ENCODE measurements at places on chromosomes 4 and X. TPM values are rescaled to one million over a fixed set of nuclear protein-coding genes. Genes with fewer than 3 reads are reported as not detected.

- no peak for DNase-seq
Measured at GRCh38 chrX:3674881-3675280, 38.6 kb downstream of the PRKX start.

DNA sequence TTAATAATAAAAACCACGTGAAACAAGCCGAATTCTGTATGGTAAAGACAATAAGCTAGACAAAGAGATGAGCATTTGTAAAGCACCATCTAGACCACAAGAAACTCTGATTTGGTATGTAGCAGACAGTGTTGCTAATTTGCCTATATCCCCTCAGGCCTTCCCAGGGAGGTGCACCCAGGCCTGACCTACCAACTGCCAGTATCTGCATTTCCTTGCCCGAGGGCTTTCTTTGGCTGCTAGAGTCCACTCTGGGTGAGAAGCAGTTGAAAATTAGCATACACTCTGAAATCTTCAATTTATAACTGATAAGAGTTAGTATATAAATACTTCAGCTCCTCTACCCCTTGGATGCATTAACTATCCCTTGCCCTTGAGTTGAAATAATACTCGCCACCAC, 37.4 kb upstream of the IL1RAPL1 start:
- no peak for DNase-seq

DNA sequence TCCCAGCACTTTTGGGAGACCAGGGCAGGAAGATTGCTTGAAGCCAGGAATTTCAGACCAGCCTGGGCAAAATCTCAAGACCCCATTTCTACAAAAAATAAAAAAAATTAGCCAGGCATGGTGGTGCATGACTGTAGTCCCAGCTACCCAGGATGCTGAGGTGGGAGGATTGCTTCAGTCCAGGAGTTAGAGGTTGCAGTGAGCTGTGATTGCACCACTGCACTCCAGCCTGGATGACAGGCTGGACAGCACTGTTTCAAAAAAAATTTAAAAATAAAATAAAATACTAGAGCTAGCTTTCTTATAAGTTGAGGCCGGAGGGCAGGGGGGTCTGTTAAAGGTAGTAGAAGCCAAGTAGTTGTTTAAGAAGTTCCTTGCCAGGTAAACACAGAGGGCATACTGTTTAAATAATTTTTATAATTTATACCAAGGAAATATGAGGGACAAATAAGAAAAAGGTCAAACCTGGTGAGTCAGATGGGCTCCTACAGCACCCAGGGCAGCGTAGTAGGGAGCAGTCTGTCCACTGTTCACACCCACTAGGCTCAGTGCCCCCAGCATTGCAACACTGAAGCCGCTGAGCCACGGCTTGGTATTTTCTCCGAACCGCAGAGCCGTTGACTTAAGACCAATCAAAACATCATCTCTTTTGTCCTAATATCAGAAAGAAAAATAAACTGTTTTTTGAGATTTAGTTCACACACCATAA, 17.3 kb downstream of the COQ2 start:
- peak; percentile 19 for DNase-seq

Gene HTN3
- polyA plus RNA-seq: not detected

GRCh38 chrX:154761977-154762536, 607 bp upstream of the DKC1 start:
- no peak for DNase-seq

Gene TEC
- polyA plus RNA-seq: 0.73 TPM

DNA sequence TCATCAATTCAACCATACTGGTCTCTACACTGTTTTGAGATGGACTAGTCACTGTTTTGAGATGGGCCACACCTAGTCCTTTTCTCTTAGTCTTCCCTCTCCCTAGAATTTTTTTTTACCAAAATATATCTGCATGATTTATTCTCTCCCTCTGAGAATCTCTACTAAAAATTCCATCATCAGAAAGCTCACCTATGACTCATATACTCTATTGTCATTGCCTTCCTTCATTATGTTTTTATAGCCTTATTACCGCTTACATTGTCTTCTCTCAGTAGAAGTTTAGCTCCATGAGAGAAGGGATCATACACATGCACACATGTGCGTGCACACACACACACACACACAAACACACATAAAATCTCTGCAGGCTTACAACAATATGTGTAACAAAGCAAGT, 303.6 kb downstream of the PCDH10 start:
- DNase-seq: no peak

GRCh38 chrX:72141372-72142004, 9.8 kb upstream of the RTL5 start:
- DNase-seq: no peak

DNA sequence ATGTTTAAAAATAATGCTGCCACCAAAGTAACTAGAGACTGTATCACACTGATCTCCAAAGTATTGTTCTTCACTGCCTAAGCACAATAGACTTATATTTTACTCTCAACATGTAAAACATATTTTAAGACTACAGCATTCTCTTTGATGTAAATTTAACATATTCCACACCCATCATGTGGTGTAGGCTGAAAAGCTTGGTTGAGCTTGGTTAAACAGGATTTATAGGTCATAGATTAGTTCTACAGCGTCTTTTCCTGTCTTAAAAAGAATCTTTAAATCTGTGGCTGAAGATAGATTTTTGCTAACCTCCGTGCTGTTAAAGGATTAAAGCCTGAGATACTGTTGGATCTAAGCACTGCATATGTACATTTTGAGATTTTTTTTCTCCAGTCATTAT, 379.9 kb downstream of the SH2D1A start:
- no peak for DNase-seq

DNA sequence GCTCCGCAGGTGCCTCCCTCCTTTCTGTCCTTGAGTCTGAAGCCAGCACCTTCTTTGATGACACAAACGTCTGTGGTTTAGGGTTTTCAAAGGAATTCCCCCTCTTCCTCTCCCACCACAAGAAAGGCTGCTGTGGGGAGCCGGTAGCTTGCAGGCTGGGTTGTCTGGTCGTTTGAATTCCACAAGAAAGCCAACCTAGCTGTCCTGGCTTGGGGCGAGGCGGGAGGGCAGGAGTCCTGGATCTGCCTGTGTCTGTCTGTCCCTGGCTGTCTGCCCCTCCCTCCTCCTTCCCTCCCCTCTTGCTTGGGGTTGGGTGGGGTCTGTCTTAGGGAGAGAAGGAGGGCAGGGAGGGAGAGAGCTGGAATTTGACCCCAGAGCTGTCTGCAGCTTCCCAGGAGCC, 56.3 kb downstream of the SHROOM2 start:
- no peak for DNase-seq

Gene MAP7D3
- polyA plus RNA-seq: 1.8 TPM

GRCh38 chr4:126451237-126451873, 1136.6 kb downstream of the FAT4 start:
- DNase-seq: no peak

Gene XAGE1B
- polyA plus RNA-seq: not detected

- DNase-seq: no peak
Measured at GRCh38 chr4:138437263-138437851, 195.2 kb upstream of the SLC7A11 start.

Gene ARX
- polyA plus RNA-seq: not detected

- DNase-seq: no peak
Measured at GRCh38 chr4:155419266-155419665, 42.5 kb upstream of the MAP9 start.

Gene MAGEA2
- not detected for polyA plus RNA-seq
